ENCODE measurements at places on chromosomes 6 and 20.

- no peak for DNase-seq
Measured at GRCh38 chr20:43940518-43941225, 26.0 kb downstream of the TOX2 start.

- no peak for DNase-seq
Measured at GRCh38 chr20:533526-533925, 10.1 kb downstream of the CSNK2A1 start.

DNA sequence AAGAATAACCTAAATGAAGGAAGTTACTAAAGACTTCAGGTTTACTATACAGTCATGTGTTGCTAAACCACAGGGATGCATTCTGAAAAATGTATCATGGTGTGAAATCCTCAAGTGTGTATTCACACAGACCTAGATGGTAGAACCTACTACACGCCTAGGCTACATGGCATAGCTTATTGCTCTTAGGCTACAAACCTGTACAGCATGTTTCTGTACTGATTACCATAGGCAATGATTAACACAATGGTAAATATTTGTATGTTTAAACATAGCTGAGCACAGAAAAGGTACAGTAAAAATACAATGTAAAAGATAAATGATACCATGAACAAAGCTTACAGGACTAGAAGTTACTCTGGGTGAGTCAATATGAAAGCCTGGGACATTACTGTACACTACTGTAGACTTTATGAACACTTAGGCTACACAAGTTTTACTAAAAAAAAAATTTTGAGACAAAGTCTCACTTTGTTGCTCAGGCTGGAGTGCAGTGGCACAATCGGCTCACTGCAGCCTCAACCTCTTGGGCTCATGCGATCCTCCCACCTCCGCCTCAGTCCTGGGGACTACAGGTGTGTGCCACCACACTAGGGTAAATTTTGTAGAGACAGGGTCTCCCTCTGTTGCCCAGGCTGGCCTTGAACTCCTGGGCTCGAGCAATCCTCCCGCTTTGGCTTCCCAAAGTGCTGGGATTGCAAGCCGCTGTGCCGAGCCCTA is 36.0 kb downstream of the ADNP start:
- no peak for DNase-seq

DNA sequence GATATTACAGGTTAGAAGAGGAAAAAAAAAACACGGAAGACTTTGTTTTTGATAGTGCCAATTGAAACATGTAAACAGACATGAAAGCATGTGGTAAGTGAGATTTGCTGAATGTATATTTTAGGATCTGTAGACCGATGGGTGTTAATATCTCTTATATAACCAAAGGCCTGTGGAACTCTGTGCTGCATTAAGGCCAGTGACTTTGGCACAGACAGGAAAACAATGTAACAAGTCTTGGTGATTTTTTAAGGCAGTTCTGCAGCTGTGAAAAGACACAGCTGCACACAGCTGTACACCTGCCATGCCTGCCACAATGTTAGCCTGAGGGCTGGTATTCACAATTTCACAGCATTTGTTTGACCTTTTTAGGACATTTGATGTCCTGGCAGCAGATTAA is 6.1 kb downstream of the SOBP start:
- DNase-seq: no peak

DNA sequence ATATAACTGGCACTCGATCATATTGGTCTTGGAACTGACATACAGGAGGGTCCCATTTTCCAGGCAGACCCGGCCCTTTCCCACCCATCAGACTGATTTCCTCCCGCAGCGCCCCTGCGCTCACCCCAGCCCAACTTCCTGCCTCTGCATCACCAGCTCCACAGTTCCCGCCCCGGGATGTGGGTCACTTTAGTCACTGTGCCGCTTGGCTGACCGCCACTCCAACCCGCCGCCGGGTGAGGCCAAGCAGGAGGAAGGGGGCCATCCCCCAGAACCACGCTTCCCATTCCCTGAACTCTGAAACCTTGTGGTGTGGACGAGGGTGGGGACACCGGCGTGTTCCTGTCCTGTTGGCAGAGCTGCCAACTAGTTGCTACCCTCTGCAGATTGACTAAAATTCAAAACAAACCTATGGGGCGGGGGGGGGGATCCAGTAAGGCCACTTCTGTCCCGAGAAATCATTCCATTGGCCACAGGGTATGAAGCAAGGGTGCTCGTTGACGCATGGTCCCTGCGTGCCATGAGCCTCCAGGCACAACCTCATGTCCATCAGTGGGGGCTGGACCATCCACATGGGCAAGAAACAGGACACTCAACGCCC is 12.3 kb downstream of the TGM2 start:
- DNase-seq: no peak

- no peak for DNase-seq
Measured at GRCh38 chr6:44253307-44254101, 3.8 kb downstream of the SLC35B2 start.

GRCh38 chr6:139240161-139241010 is 51.4 kb downstream of the TXLNB start:
- no peak for DNase-seq

DNA sequence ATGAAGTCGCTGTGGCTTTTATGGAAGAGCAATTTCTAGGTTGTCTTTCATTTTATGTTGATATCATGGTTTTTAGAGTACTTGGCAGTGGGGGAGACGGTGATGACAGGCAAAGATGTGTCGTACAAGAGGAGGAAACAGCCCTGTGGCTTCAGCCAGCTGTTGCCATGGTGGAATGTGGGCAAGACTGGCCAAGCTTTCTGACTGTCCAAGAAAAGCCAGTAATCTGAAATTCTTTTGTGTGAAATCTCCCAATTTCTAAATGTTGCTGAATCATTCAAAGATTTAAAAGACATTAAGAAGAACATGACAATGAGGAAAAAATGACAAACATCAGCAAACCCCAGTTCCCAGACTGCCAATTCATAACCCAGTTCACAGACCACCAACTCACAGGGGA is 23.1 kb downstream of the PFDN4 start:
- DNase-seq: no peak

DNA sequence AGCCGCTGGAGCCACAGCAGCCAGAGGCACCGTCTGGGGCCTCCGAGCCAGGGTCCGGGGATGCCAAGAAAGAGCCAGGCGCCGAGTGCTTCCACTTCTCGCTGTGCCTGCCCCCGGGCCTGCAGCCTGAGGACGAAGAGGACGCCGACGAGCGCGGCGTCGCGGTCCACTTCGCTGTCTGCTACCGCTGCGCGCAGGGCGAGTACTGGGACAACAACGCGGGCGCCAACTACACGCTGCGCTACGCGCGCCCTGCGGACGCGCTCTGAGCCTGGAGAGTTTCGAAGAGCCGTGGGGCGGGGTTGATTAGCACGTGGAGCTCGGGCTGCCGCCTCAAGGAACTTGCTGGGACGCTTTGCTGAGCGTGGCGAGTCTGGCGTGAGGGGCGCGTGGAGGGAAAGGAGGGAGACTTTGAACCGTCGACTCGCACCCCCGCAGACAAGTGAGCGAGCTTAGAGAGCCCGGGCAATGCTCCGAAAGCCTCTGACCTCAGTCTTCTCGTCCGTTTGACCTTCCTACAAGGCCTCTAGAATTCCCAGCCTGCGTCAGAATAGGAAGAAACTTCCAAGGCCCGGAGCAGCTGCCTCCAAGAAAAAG is 1.3 kb downstream of the PPP1R3G start:
- DNase-seq: no peak

- no peak for DNase-seq
Measured at GRCh38 chr6:137102050-137102848, 57.5 kb upstream of the IL20RA start.

- no peak for DNase-seq
Measured at GRCh38 chr6:129812145-129812777, 48.9 kb downstream of the TMEM244 start.

GRCh38 chr6:56510984-56511531 is 131.6 kb downstream of the DST start:
- no peak for DNase-seq

DNA sequence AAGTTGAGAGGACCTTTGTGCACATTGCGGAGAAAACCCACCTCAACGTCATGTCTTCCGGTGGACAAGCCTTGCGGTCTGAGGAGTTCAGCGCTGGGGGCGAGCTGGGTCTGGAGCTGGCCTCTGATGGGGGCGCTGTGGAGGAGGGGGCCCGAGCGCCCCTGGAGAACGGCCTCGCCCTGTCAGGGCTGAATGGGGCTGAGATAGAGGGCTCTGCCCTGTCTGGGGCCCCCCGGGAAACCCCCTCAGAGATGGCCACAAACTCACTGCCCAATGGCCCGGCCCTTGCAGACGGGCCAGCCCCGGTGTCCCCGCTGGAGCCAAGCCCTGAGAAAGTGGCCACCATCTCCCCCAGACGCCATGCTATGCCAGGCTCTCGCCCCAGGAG is 14.6 kb upstream of the SLC22A7 start:
- no peak for DNase-seq

DNA sequence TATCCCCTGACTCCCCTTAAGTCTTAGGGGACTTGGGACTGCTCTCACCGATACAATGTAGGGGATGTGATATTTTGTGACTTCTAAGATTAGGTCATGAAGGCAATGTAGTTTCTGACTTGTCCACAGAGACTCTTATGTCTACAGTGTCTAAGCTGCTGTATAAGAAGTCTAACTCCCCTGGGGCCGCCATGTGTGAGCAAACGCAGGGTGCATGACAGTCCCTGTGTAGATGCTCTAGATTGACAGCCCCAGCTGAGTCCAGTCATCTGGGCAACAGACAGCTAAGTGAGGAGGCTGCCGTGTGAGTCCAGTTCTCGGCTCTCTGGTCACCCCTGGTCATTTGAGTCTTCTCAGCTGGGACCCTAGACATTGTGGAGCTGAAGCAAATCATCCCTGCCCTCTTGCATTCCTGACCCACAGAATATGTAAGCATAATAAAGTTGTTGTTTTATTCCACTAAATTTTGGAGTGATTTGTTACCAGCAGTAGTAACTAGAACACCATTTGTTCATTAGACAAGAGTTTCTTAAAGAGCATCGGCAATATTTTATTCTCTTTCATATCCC is 743.3 kb upstream of the CHD6 start:
- DNase-seq: no peak

DNA sequence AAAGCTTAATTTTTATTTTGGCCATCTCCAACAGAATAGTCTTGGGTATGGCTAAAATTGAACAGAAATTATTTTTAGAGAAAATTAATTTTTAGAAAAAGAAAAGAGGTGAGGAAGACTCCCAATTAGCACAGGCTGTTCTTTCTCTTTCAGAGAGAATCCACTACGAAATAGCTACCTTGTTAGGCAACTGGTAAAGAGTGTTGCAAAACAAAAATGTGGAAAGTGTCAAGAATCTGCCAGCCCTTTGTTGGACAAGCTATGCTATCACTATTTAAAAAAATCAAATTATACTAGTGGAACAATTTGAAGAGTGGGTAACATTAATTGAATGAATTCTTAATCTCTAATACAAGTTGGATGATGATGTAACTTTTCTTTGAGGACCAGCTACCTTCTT is 19.2 kb upstream of the ZSCAN9 start:
- no peak for DNase-seq

GRCh38 chr6:67112120-67112519 is 1405.1 kb upstream of the EYS start:
- DNase-seq: no peak

- DNase-seq: no peak
Measured at GRCh38 chr6:26086211-26086610, 1.0 kb upstream of the HFE start.

DNA sequence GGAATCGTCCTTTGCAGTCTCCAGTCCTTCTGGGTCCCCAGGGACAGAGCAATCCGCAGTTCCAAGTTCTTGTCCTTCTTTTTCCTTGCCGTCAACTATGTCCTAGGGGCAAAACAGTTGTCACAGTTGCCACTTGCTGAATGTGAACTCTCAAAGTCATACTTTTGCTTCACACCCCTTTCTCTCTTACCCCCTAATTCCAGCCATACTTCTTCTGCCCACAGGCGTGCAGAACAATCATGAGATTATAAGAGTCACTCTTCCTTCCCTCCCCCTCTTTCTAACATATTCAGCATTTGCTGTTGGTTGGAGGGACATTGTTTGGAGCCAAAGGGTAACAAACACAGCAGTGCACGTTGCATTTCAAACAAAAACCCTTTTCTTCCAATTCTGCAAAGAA is 74.4 kb downstream of the BCAS1 start:
- DNase-seq: no peak

DNA sequence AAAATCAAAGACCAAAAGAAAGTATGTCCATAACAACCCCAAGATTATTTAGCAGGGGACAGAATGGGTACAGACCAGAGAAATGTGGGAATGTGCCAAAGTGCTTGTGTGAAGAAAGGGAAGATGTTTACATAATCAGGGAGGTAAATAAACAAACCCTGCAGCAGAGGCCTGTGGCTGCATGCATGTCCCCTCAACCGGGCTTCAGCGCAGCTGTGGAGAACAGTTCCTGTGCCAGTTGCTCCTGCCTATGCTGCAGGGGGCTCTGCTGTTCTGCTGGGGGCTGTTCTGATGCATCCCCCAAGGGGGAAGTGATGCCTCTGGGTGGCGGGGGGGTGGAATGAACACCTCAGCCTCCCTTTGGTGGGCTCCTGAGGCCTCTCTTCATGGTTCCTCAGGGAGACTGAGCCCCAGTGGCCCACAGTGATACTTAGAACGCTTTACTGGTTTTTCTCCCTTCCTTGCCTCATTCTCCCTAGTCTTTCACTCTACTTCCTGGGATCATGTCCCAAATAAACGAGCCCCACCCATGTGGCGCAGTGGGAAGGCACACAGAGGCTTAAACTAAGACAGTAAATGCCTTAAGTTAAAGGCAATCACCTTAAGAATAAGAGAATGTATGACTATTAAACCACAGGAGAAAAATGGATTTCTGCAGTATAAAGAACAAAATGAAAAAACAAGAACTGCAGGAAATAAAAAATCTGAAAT is 23.0 kb downstream of the RAB23 start:
- no peak for DNase-seq

Measured in stimulated activated CD4-positive, alpha-beta T cell treated with anti-CD3 and anti-CD28 coated beads, Interleukin-15, amount 100 ng/mL, for 1 hour (primary cell).